ENCODE measurements at places on chromosomes 6 and 20. TPM values are rescaled to one million over a fixed set of nuclear protein-coding genes. Genes with fewer than 3 reads are reported as not detected.
A peak's percentile ranks its signal among the peaks of the same experiment; 100 is the strongest.

Gene SLA2
- 1.8 TPM for total RNA-seq

Gene GMPR
- total RNA-seq = not detected

Gene SLC24A3
- not detected for total RNA-seq

Gene SLC44A4
- 5.9 TPM for total RNA-seq

Gene HDGFL1
- total RNA-seq = not detected

Gene HSPA12B
- total RNA-seq = not detected

Gene SLC17A2
- 11.2 TPM for total RNA-seq

- DNase-seq = peak; percentile 31
These were observed 49.6 kb downstream of the SULF2 start for GRCh38 chr20:47735412-47736400.

DNA sequence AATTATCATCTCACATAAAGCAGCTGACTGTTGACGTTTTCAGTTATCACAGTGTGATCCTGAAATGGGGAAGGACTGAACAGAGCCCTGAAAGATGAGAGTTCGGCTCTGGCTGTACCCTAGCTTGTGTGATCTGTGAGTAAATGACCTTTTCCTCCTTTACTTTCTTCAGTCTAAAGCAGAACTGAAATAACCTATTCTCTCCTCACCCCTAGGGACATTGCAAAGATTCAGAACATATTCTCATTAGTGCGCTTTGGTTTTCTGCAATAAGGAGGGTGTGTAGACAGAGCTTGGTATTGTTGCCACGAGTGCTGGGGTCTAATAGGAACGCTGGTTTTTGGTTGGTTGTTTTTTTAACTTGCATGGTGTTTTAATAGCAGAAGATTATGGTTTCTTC is 16.7 kb downstream of the FARS2 start:
- DNase-seq = no peak

DNA sequence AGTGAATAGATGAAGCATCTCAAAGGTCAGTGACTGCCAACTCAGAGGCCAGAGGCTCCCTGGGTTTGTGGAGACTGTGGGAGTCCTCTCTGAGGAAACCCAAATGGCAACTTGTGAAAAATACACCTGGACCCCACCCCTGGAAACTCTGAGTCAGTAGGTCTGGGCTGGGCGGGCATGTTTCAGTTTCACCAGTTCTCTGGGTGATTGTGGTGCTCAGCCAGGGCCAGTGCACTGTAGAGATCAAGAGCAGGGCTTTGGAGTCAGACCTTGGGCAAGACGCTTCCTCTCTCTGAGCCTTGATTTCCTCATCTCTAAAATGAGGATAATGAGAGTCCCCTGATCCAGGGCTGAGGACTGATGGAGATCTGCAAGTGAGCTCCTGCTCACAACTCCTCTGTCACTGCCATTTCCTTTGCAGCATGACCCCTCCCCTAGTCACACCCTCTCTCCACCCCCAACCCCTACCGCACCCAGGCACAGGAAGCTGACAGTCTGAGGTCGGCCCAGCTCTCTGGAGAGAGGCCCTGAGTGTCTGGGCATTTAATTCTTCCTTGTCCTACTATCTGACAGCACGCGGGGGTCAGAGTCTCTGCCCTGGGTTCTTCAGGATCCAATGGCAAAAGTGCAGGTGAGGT is 5.1 kb downstream of the DEF6 start:
- DNase-seq = no peak

GRCh38 chr20:25058051-25058846 is at the start of gene ACSS1:
TSS of gene ACSS1 (minus strand) at chr20:25058139. CDS start at chr20:25058102, 37 bp downstream.
- no peak for DNase-seq

DNA sequence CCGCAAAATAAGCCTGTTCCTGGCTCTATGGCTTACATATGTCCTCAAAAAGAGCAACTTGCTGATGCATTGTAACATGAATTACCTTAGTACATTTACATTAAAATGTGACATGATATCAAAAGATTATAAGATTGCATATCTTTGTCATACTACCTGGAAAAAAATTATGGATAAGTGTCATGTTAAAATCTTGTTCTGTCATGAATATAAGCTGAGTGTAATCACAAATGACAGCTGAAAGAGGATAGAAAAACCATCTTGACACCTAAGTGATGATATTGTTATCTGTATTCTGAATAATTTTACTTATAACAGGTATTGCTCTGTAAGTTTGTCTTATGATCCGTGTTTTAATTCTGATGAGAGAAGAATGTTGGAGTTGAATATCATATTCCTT is 503.0 kb upstream of the RNF217 start:
- no peak for DNase-seq

- peak; percentile 7 for DNase-seq
These were observed 376.4 kb downstream of the HACE1 start for GRCh38 chr6:104483225-104483834.

DNA sequence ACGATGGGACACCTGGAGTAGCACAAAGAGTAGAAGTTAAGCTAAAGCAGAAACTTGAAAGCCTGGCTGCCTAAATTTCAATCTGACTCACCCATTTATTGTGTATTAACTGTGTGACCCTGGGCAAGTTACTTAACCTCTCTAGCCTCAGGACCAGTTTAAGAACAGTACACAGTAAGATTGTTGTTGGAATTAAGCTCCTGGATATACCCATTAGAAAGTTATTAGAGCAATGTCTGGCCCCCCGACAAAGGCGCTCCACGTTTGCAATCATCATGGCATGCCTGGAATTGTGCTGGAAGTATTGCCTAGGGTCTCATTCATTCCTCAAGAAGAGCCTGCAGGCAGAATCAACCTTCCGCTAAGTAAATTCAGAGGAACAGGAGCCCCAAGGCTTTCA is 1.4 kb downstream of the SDC4 start:
- no peak for DNase-seq

- DNase-seq = peak; percentile 52
These were observed 33.7 kb upstream of the IYD start for GRCh38 chr6:150334790-150335783.

DNA sequence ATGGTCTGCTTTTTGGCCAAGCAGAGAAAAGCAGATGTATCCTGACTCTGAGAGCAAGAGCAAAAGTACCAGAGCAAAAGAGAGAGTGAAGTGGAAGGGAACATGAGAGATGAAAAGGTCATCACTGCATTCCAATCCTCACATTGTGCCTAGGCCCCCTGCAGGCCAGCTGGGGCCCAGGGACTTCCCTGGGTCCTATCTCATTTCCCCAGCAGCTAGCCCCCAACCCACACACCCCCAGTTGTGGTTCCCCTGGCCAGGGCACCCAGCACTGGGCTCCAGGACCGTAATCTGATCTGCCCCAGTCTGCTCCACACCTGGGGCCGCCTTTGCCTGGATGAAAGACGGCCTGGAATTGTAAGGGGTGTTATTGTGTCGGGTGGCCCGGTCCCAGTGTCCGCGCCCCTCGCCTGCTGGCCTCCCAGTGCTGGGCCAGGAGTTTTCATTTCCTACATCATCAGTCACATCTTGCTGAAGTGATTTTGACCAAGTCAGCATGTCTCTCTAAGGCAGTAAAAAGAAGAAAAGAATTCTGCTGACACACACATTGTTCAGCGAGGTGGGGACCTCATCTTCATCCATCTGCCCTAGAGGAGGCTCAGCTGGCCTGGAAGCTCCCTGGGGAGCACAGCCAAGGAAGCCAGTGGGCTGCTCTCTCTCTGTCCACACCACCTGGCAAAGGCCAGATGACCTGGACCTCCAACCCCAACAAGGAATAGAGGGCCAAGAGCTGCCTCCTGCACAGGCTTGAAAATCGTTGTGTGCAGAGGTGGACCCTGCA is 4.0 kb upstream of the BMP7 start:
- DNase-seq = no peak

DNA sequence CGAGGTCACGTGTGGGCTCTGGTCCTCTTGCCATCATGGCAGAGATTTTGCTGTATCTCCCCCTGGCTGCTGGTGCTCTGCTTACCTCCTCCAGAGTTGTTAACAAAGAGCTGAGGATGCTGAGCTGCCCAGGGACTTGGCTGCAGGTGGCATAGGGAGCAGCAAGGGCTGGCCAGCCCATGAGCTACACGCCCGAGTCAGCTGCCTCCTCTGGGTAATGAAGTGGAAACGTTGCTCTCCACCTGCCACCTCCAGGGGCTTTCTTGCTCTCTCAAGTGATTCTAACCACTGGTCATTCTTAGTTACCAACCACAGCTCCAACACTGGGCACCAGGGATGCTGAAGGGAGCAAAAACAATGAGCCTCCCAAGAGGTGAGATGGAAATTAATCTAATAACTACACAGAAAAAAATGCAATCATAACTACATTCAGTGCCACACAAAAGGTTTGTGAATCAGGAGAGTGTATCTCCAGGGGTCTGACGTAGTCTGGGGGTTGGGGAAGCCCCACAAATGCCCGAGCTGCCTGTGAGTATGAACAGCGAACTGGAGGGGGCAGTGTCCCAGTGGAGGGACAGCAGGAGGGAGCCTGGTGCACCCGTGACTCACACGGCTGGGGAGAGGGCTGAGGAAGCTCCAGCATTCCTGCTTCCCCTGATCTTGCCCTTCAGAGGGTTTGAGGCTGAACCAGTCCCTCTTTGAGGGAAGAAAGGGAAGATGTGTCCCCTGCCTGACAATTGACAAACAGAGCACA is 78.7 kb downstream of the CDH26 start:
- no peak for DNase-seq

GRCh38 chr20:56875052-56875659 is 246.1 kb downstream of the TFAP2C start:
- no peak for DNase-seq

GRCh38 chr6:678520-678919 is 14.4 kb downstream of the EXOC2 start:
- no peak for DNase-seq

GRCh38 chr6:161917645-161918044 is 643.8 kb upstream of the AGPAT4 start:
- no peak for DNase-seq

DNA sequence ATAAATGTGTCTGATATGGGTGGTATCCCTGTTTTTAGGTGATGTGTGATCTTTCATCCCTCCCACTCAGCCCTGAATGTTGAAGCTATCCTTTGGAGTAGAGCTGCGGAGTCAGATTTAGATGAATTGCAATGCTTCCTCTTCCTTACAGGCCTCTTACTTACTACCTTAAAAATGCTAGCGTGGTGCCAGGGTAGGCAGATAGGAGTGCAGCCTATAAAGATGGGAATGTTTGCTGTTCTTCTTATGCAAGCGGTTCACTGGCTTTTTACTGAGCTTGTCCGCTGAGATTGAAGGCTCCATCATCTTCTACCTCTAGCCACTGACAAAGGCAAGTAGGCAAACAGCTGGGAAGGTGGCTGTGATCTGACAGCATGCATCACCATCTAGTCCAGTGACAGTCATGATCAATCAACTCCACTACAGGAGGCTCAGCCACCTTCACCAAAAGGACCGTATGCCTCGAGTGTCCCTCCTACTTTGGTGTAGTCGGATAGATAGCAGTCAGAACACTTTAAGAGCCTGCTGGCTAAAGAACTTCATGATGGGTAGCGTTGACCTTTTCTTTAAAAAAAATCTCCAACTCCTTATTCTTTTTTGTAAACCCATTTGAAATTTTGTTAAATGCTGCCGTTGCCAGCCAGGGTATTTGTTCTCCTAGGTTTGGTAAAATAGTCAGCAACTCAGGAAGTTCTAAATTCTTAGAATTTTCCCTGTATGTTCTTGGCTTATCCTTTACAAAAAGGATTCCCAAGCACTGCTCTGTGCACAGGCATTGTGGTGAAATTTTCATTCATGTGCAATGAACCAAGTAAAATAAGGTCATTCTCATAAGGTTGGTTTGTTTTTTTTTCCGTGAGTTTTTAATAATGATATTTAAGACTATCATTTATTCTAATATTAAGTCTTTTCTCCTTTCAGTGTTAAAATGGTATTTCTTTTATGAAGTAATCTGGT is 169.6 kb downstream of the MTHFD1L start:
- DNase-seq = no peak

GRCh38 chr20:38825901-38826625 is 20.6 kb downstream of the PPP1R16B start:
- peak; percentile 85 for DNase-seq

DNA sequence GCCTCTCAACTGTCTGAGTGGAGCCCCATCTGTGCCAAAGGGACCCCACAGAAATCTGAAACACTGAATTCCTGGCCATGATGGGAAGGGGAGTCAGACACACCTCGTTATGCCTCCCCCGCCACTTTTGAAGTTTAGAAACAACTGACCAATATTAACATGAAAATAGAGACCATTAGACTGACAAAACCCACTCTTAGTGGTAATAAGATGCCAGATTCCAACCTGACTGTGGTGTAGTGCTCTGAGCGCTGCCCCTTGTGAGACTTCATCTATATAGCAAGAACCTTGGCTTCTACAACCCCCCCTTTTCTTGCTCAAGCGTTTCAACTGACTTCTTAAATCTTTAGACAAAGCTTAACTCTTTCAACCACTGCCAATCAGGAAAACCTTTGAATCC is 46.1 kb upstream of the UNC93A start:
- no peak for DNase-seq

GRCh38 chr6:167709196-167709595 is 117.5 kb upstream of the AFDN start:
- no peak for DNase-seq

DNA sequence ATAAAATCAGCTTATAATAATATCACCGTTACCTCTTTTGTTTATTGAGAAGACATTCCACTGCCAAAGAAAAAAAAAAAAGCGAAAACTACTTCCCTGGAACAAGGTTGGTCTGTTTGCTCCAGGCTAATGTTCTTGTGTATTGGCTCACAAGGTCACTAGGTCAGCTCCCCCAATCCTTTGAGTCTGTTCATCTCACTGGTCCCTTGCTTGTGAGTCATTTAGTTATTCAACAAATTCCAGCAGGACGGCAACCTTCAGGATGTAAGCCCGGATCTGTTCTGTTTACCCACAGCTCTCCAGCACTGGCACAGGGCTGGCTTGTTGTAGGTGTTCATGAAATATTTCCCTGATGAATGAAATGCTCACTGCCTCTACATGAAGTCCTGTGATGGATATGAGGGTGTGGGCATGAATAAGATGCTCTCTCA is 3.3 kb downstream of the ARHGAP40 start:
- DNase-seq = peak; percentile 100

DNA sequence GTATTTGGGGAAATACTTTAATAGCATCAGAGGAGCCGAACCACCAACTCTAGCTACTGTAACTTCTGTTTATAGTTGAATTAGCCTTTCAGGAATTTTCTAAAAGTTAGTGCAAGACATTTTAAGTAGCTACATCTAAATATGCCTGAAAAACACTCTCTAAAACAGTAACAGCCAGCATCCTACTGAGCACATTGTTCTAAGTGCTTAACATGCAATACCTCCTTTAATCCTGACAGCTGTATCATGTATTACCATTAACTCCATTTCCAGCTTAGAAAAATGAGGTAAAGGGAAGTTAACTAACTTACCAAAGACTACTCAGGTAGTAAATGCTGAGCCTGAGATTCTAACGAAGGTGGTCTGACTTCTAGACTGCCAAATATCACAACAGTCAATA is 120.7 kb downstream of the DST start:
- no peak for DNase-seq

DNA sequence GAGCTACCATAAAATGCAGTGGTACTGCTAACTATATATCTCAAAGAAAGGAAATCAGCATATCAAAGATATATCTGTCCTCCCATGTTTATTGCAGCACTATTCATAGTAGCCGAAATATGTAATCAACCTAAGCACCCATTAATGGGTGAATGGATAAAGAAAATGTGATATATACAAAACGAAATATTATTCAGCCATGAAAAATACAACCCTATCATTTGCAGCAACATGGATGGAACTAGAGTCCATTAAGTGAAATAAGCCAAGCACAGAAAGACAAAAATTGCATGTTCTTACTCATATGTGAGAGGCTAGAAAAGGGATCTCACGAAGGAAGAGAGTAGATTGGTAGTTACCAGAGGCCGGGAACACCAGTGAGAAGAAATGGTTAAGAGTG is 126.1 kb downstream of the PDE10A start:
- no peak for DNase-seq

GRCh38 chr6:164130151-164130550 is 715.6 kb downstream of the QKI start:
- DNase-seq = no peak
